ENCODE measurements at places on chromosomes 1 and 21. TPM values are rescaled to one million over a fixed set of nuclear protein-coding genes. Genes with fewer than 3 reads are reported as not detected.

- DNase-seq: no peak
Measured at GRCh38 chr1:221067721-221068120, 188.5 kb downstream of the HLX start.

The LCE2C gene
- total RNA-seq: not detected

DNA sequence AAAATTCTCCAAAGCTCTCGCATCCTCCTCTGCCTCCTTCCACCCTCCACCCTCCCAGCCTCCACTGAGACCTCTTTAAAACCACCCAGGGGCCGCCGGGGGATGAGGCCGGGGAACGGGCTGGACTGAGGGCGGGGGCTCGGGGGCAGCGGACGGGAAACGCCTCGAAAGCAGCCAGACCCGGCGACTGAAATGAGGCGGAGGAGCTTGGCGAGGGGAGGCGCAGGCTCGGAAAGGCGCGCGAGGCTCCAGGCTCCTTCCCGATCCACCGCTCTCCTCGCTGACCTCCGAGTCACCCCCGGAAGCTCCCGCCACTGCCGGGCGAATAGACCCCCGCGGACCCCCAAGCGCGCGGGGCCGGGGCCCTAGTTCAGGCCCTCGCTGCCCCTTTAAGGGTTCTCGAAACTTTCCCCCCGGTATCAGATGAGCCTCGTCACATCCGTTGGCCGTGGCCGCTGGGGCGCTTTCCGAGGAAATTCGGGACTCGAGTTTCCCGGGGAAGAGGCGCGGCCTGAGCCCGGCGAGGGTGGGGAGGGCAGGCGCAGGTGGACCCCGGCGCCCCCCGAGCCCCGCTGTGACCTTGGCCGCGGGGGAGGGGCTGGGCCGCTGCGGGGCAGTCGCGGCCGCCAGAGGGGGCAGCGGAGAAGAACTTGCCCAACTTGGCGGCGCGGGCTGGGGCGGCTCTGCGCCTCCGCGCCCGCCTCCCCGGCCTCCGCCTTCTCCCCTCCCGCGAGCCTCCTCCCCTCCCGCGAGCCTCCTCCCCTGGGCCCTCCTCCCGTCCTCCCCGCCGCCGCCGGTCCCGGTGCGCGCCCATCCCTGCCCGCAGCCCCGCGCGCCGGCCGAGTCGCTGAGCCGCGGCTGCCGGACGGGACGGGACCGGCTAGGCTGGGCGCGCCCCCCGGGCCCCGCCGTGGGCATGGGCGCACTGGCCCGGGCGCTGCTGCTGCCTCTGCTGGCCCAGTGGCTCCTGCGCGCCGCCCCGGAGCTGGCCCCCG, at the start of gene BACE2:
TSS of gene BACE2 (plus strand) at position 813 of the 995 bp plus-strand sequence. CDS start at position 917, 104 bp downstream.
- peak; percentile 79 for DNase-seq

- no peak for DNase-seq
Measured at GRCh38 chr21:16028941-16029464, 299.2 kb downstream of the USP25 start.

DNA sequence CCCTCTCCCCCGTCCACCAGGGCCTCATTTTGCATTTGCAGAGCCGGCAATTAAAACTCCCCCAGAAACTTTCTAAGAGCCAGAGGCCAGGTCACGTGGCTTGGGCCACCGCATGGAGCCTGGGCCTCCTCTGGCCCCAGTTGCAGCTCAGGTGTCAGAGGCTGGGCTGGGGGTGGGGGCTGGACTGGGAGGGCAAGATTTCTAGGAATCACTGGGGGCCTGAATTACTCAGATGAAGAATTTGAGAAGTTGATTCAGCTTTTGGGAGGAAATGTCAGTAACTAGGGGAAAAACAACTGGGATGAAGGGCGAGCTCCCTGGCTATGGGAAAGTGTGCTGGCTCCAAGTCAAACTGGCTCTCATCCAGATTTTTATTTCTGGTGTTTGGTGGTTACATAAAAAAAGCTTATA, 151.0 kb downstream of the CDC7 start:
- no peak for DNase-seq

The TMIGD3 gene
- total RNA-seq: not detected

DNA sequence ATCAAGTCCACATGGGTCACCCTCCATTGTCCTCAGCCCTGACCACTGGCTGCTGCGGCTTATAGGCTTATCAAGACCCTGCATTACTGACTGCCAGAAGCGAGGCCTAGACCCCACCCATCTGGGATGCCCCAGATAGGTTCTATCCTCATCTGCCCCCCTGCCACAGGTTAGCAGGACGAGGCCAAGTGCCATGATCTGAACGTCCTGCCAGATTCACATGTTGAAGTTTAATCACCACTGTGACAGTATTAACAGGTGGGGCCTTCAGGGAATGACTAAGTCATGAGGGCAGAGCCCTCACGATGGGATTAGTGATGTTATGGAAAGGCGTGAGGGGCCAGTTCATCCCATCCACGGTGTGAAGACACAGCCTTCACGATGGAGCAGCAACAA, 6.2 kb upstream of the CPLANE2 start:
- DNase-seq: no peak

GRCh38 chr1:4650481-4650880, 3.9 kb upstream of the AJAP1 start:
- DNase-seq: peak; percentile 92

DNA sequence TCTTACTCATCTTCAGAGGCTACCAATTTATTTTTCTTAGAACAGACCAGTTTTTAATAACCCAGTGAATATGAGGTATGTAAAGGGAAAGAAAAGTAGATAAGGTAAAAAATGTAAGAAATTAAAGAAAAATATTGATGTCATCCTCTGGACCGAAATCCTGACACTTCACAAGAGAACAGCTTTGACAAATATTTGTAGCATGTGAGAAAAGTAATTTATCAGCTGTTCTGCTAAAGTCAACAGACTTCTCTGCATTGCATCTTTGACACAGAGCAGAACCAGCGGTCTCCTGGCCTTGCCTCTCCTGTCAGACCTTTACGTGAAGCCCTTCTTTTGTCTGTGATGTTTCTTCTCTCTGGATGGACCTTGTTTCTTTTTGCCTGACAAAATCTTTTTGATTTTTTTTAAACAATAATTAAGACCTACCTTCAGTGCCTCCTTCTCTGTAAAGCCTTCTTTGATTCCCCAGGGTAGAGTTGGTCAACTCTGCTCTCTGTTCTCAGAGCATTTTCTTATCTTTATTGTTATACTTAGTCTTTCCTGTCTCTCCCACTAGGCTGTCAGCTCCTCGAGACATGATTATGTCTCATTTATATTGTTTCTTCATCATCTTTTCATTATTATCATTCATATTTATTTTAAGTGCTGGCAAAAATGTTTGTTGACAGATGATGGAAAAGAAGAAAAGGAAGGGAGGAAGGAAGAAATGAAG, 35.4 kb downstream of the RGS4 start:
- no peak for DNase-seq

DNA sequence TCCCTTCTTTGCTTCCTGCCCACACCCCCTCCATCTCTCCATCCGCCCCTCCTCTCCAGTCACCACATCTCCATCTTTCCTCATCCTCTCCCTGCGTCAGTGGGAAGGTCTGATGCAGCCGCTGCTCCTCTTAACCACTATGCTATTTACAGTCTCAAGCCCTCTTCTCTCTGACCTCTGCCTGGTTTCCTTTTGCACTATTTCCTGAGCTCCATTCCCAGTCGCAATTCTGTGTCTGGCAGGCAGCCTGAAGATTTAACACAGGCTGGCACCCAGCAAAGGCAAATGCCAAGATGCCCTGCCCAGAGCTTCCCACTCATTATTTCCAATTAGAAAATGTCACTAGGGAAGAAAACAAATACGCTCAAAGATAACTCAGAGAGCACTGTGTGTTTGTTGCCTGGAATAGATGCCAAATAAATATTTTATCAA, 89.6 kb upstream of the LPGAT1 start:
- no peak for DNase-seq

- DNase-seq: no peak
Measured at GRCh38 chr1:248782416-248783141, 27.0 kb upstream of the LYPD8 start.

GRCh38 chr1:45687754-45688740, at the start of gene TMEM69:
TSS of gene TMEM69 (plus strand) at chr1:45688181. CDS start at chr1:45691069, 2,888 bp downstream.
- peak; percentile 87 for DNase-seq

DNA sequence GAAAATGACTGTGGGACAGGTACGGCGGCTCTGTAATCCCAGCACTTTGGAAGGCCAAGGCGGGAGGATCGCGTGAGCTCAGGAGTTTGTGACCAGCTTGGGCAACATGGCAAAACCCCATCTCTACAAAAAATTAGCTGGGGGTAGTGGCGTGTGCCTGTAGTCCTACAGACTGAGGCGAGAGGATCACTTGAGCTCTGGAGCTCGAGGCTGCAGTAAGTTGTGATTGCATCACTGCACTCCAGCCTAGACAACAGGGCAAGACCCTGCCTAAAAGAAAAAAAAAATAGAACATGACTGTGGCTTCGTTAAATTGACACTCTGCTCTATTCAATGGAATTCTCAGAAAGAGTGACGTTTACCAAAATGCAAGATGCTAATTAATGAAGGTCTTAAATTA, 3.9 kb upstream of the DBT start:
- DNase-seq: no peak

DNA sequence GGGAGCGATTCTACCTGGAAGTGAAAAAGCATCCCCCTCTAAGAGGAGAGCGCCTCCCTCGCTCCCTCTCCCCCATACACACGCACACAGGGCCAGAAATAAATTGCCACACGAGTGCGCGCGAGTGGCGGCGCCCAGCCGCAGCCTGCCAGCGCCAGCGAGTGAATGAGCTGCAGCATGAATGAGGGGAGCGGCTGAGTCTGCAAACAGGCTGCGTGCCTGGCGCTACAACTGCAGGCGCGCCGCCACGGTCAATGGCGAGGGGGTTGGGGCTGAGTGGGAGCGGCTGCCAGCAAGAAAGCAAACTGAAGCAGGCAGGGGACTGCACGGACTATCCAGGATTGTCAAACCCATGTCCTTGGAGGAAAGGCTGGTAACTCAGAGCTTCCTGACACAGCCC, 2.2 kb downstream of the CAMK1G start:
- DNase-seq: no peak

DNA sequence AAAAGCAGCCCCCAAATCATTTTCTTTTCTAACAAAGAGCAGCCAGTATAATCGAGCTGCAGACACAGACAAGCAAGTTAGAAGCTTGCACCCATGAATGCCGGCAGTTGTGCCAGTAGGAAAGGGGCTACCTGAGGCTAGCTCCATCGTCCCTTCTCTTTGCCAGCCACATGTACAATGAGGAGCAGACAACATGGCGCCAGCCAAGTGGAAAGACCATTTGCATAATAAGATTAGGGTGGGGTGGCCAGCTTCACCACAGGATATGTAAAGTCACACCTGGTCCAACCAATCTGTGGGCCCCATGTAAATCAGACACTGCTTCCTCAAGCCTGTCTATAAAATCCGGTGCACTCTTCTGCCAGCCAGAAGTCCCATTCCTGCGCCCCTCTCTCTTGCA, 103.7 kb downstream of the CCDC185 start:
- DNase-seq: no peak

The LPAR3 gene
- total RNA-seq: 8.6 TPM

DNA sequence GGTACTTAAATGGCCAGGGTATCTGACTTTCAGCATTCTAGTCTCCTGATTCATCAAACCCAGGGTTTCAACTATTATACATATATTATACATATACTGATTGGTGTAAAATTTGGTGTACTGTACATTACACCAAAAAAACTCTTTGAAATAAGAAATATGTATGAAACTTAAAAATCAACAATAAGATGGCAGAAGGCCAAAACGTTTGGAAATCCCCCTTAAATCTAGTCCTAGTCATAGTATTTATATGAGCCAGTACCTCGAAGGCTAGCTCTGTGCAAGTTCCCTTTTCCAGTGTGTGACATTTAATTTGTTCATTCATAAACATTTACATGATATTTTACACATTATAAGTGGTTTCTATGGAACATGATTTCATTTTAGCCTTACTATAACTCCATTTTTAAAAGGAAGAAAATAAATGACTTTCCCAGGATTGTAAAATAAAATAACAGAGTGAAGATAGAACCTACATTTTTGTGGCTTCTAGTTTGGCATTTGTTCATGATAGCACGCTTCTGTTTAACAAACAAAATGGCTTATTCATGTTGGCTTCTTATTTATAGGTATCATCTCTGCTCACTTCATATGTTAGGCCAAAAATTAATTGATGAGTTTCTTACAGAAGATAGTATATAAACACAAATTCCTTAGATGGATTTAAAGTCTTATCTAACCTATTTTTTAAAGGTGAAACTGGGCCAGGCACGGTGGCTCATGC, 18.8 kb upstream of the ZNF281 start:
- DNase-seq: no peak

The RBM11 gene
- 2.0 TPM for total RNA-seq

GRCh38 chr1:154404511-154404931, 622 bp upstream of the IL6R start:
- DNase-seq: no peak

DNA sequence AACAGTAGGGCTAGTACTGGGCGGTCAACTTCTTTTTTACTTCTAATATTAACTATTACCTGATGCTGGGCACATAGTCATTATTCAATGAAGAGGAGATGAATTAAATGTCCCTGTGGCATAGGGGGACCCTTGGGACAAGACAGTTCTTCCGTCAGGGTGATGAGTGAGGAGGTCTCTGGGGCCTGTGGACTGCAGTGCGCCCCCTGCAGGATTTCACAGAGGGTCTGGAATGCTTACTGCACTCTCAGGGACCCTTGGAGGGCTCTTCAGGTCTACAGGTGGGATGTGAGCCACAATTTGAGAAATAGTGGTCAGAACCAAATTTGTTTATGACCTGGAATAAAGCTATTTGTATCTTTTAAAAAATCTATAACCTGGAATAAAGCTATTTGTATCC, 149.4 kb downstream of the FAM78B start:
- DNase-seq: no peak

GRCh38 chr1:185972096-185972850, 238.1 kb downstream of the HMCN1 start:
- no peak for DNase-seq

DNA sequence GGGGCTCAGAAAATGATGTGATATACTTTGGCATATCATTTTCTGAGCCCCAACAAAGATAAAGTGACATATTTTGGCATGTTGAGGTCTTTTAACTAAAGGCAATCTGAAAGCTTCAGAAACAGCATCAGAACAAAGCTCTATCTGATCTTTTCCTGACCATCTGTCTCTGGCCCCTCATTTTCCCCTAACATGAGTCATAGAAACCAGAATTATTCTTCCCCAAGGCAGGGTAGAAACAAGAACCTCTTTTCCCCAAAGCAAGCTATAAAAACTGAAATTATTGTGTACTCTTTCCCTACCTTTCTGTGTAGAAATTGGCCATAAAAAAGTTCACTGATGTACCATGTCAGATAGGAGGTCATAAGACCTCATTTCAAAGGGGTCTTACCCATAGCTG, 48.7 kb upstream of the PLA2G4A start:
- no peak for DNase-seq
